HAP-1 (cell line): ENCODE measurements at places on chromosomes 6 and 20.
A peak's percentile ranks its signal among the peaks of the same experiment; 100 is the strongest.

DNA sequence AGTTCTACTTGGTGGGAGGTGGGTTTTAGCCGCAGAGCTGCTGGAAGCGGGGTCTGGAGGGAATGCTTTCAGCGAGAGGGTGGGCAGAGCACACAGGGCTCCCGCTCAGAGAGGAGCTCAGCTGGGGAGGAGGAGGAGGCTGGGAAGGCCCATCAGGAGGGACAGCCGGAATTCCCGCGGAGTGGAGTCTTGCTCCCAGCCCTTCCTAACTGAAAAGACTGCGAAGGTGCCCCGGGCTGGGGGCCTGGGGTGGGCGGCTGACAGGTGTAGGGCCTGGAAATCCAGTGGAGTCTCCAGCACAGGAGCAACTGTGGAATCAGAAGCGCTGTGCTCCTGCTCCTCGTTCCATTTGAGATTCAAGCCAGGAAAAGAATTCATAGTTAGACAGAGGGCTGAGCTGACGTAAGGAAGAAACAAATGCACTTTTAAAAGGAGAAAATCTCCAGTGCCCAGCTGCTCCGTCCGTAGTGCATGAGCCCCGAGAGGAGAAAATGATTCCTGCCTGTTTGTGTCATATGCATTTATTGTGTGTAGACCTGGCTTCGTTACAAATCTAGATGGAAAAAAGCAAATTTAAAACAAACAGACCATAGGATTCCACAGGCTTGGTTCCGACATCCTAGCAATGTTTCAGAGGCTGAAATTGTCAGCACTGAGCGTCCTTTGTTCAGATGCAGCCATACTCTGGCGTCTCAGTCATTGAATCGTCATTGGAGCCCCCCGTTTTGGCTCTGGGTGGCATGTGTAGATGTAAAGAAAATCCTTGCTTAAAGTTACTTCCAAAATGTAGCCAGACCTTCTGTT is 197.7 kb downstream of the SMOC2 start:
- no peak for DNase-seq

DNA sequence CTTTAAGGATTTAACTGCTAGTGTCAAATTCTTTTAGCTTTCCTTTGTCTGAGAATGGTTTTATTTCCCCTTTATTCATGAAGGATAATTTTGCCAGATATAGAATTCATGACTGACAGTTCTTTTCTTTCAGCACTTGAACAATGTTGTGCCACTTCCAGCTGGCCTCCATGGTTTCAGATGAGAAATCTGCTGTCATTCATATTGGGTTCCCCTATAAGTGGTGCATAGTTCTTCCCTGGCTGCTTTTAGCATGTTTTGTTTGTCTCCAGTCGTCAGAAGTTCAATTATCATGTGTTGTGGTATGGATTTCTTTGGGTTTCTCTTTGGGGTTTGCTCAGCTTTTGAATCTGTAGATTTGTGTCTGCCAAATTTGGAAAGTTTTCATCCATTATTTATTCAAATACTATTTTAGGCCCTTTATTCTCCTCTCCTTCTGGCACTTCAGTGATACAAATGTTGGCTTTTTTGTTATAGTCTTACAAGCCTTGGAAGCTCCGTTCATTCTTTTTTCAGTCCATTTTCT is 76.3 kb upstream of the TGM3 start:
- no peak for DNase-seq

GRCh38 chr6:108438918-108439317 is 121.8 kb upstream of the FOXO3 start:
- DNase-seq, result no peak

- DNase-seq, result no peak
These were observed 44.4 kb downstream of the RSPO3 start for GRCh38 chr6:127162836-127163235.

DNA sequence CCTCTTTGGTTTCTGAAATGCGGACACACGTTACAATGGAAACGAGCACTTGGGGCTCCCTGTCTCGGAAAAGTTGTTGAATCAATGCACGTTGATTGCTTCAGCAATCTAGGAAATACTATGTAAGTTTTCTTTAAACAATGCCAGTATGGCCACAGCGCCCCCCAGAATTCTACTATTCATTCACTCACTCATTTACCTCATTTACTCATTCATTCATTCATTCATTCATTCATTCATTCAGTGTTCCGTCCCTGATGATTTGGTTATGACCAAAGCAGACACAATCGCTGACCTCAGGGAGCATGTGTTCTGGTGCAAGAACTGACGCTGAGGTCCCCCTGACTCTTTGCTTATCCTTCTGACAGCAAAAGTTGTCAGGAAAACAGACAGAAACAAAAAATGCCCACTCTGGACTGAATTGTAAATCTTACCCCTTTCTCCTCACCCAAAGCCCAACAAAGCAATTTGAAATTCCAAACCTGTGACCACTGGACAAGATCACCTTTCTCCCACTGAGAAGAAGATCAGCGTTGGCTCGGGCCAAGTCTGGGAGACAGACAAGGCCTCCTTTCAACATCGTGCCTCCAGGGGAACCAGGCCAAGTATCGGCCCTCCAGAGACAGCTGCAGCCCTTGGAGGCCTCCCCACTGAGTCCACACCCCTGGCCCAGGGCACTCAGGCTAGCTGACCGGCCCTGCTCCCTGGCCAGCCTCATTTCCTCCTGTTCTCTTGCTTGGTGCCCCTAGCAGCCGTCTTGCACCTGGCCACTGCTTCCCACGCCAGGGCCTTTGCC is 15.0 kb upstream of the PMEPA1 start:
- no peak for DNase-seq

DNA sequence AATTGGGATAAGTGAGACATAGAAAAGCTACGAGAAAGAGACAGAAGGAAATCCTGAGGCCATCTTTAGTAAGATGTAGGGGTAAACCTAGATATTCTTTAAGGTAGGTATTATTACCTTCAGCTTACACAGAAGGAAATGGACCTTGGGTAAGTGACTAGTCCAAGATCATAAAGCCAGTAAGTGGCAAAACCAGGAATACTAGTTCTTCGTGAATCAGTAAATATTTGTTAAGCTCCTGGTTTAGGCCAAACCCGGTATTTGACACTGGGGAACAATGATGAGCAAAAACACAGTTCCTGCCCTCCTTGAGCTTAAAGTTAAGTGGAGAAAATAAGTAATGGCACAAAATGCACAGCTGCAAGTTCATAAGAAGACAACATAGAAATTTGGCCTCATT is 5.3 kb downstream of the TRIM39 start:
- no peak for DNase-seq

- DNase-seq, result no peak
These were observed 71.8 kb downstream of the F13A1 start for GRCh38 chr6:6248651-6249050.

DNA sequence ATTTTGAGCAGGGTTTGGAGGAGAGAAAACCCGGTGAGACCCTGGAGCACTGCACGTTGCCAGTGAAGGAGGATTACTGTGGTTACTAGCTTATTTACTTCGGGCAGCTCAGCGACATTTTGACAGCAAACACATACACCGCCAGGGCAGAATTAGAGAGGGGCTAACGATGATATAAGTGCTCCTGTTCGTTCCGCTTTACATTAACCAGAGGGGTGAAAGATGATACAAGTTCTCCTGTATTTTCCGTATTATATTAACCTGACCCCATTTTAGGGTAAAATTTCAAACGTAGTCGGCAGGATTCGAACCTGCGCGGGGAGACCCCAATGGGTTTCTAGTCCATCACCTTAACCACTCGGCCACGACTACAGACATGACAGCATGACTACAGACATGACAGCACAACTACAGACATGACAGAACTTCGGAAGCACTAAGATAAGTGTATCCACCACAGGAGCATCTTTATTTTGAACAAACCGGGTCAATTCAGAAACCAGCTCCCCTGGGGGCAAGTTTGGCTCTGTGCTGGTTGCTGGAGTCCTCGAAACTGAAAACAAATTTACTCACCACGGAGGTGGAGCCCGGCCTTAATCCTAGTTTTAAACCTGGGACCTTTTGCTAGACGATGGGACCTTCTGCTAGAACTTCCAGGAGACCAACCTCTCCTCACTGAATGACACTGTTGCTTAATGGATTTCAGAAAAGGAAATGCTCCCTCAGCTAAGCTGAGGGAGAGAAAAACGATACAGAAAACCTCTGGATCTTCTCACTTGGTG is 80.4 kb upstream of the ZNF184 start:
- DNase-seq, result no peak

GRCh38 chr6:169518451-169518850 is 183.4 kb downstream of the WDR27 start:
- DNase-seq, result no peak

- DNase-seq, result peak; percentile 13
These were observed 73.2 kb upstream of the JAG1 start for GRCh38 chr20:10747019-10747418.

GRCh38 chr6:12483712-12484111 is 193.6 kb downstream of the EDN1 start:
- DNase-seq, result no peak

DNA sequence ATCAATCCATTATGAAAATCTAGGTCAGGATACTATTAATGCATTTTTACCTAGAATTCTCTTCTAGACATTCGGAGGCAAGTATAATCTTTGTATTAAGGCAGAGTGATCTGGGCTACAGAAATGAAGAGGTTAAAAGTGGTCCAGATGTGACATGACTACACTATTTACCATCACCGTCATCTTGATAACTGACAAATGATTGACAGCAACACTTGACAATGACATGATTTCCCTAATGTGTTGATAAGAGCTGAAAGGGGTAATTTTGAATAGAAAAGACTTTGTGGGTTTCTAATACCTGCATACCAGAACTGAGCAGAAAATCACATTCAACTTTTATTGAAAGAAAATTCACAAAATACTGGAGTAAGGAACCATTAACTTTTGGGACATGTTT is 718.9 kb upstream of the MAP3K7 start:
- no peak for DNase-seq
